CD4-positive, alpha-beta T cell (primary cell): ENCODE measurements at places on chromosomes 13 and 19.

GRCh38 chr19:18941628-18942354, 774 bp upstream of the HOMER3 start:
- no peak for DNase-seq

- DNase-seq = peak; percentile 74
Measured at GRCh38 chr19:2648528-2648937, 54.0 kb downstream of the GNG7 start.

- no peak for DNase-seq
Measured at GRCh38 chr19:58157045-58157728, 6.6 kb upstream of the ZNF329 start.

DNA sequence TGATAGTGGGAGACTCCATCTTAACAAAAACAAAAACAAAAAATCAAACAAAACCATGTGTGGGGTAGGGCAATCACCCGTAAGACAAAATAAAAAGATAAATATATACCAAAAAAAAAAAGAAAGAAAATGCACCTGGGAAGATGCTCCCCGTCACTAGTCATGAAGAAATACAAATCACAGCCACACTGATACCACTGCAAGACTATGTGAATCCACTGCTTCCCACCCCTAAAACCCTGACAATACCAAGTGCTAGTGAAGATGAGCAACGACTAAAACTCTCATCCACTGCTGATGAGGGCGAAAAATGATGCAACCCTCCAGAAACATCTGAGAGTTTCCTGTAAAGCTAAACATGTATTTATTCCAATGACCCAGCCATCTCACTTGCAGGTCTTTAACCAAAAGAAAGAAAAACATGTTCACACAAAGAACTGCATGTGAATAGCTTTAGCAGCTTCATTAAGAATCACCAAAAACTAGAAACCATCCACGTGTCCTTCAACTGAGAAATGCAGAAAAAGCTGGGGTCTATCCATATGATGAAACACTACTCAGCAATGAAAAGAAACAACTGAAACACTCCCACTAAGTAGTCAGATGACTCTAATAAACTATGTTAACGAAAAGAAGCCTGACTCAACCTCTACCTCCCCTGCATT, 31.7 kb downstream of the BRD4 start:
- DNase-seq = no peak

- DNase-seq = no peak
Measured at GRCh38 chr13:80527400-80527799, 186.5 kb upstream of the SPRY2 start.

DNA sequence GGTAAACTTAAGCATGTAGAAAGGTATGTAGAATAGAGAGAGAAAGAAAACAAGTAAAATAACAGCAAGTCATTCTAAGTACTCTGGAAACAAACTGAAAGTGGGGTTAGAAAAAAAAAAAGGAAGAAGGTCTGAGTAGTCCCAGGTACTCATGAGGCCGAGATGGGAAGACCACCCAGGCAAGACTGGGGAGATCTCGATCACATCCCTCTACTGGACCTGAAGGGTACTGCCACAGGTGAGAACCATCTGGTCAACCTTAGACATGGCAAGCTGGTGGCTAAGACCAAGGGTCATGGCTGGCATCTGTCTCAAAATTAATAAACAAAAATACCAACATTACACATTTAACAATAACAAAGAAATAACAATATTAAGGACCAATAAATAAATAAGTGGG, 36.3 kb upstream of the ZNF724 start:
- DNase-seq = no peak

- no peak for DNase-seq
Measured at GRCh38 chr13:86974995-86975328, 696.2 kb upstream of the SLITRK5 start.

GRCh38 chr13:48955536-48955935, 20.2 kb upstream of the FNDC3A start:
- no peak for DNase-seq

GRCh38 chr13:112962396-112962795, 6.6 kb upstream of the MCF2L start:
- DNase-seq = no peak

DNA sequence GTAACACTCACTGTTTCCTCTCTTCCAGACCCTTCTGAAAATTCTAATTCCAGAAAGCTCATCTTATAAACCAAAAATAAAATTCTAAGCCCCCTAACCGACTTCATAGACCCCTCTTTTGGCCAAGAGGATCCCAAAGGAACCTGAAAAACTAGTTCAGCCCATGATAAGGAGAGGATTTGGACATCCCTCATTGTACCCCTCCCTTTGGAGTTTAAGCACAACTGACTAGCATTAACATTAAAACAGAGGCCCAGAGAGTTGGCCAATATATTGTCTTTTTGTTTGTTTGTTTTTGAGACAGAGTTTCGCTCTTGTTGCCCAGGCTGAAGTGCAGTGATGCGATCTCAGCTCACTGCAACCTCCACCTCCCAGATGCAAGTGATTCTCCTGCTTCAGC, 34.2 kb upstream of the MUC16 start:
- no peak for DNase-seq

DNA sequence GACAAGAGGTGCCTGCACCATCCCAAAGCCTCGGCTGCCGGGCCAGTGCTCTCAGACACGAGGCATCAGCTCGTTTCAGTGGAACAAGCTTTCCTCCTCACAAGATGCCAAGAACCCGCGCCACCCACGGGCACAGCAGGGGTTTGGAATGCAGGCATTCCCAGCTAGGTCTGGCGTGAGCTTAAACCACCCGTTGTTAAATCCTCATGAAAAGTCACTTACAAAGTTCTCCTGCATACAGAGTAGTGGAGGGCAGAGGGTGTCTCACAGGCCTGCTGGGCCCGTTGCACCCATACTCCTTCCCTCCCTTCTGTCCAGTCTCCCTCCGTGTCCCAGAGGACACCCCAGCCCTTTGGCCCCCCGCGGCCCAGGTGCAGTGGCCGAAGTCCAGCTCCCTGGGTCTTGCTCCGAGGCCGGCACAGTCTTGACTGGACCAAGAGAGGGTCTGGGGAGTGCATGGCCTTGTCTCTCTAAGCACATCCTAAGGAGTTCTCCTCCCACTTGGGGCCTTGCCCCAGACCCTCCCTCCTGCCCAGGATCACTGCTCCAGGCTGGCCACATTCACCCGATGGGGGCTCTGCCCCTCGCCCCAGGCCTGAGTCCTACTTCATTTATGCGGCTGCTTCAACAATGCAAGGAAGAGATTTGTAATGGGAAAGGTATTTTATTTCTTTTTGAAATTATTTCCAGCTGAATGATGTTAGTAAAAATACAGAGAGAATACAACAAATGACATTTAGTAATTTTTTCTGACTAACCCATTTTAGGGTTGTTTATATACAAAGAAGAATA, 35.2 kb upstream of the GRTP1 start:
- no peak for DNase-seq

- DNase-seq = no peak
Measured at GRCh38 chr13:60210510-60211330, 47.0 kb upstream of the DIAPH3 start.

DNA sequence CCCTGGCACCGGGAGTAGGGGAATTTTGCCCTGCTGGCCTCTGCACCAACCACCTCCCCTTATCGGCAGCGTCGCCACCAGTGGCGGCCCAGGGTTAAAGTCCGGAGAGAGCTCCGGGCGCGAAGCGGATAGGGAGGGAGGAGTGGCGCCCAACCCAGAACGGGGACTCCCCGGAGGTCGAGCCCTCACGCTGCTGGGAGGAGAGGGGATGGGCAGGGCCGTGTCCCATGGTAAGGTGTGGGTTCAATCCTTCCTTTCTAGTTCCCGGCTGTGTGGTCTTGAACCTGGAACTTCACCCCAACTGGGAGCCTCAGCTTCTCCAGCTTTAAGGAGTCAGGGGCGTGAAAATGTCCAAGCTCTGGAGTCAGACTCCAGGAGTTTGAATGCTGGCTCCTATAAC, 23.3 kb upstream of the BCL3 start:
- DNase-seq = peak; percentile 29

GRCh38 chr13:30410705-30411125, 11.6 kb upstream of the UBE2L5 start:
- no peak for DNase-seq

DNA sequence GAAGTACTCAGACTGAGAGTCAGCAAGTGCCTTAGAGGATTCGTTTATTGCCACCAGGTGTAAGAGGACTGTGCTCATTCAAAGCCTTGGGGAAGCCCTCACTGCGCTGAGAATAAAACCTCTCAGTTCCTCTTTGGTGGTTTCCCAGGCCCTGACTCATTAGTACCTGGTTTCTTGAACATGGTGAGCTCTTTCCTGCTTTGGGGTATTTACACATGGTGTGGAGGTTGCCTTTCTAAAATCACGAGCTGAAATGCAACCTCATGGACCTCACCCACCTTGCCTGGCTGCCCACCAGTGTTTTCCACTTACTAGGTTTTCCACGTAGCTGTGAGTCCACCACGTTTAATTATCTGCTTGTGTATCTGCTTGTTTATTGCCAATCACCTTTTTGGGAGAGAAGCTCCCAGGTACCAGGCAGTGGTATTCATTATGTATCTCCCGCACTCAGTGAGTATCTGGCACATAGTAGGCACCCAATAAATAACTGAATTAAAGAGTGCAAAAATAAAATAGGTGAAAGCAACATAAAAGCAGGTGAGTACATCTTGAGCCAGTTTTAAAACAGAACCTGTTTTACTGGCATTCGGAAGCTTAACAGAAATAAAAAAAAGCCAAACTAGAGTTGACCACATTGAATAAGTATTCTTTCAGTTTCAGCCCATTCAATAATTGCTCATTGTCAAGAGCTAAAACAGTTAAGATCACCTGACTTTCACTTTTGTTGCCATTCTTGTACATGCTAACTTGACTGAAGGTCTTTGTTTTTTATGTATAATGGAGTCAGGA, 533.0 kb downstream of the MYO16 start:
- DNase-seq = peak; percentile 57

- DNase-seq = no peak
Measured at GRCh38 chr13:38462605-38463004, 113.0 kb downstream of the UFM1 start.

DNA sequence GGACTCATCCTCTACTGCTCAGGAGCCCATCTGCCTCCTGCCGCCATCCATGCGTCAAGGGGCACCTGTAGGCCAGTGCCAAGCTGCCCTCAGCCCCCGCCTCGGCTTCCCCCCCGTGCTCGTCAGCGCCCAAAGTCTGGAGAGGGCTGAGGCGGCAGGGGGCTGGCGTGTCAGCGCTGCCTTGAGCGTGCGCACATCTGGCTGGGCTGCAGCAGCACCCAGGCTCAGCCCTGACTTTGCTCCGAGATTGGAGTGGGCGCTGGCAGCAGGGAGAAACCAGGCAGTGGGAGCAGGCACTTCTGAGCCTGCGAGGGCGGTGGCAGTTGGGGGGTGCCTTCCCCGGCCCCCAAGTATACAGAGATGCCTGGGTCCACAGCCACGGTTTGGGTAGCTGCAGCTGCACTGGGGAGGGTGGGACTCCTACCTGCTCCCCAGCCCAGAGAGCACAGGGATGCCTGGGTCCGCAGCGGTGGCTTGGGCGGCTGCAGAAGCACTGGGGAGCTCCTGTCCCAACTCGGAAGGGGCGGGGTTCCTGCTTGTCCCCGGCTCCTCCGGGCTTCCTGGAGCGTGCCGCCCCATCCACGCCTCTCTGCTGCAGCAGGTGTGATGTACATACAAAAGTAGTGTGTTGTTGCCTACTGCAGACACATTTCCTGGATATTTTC, 44.8 kb upstream of the LPAR6 start:
- DNase-seq = no peak

GRCh38 chr13:75798353-75799255, 162.5 kb downstream of the LMO7 start:
- DNase-seq = no peak

GRCh38 chr19:14556662-14557188, 15.1 kb downstream of the NDUFB7 start:
- DNase-seq = peak; percentile 52

- no peak for DNase-seq
Measured at GRCh38 chr13:49651570-49652354, 23.5 kb downstream of the ARL11 start.

- DNase-seq = peak; percentile 86
Measured at GRCh38 chr19:45038931-45039893, at the start of gene CLASRP. Gene CLASRP (plus strand): TSS chr19:45039045. CDS start chr19:45040213, 1,168 bp downstream.

DNA sequence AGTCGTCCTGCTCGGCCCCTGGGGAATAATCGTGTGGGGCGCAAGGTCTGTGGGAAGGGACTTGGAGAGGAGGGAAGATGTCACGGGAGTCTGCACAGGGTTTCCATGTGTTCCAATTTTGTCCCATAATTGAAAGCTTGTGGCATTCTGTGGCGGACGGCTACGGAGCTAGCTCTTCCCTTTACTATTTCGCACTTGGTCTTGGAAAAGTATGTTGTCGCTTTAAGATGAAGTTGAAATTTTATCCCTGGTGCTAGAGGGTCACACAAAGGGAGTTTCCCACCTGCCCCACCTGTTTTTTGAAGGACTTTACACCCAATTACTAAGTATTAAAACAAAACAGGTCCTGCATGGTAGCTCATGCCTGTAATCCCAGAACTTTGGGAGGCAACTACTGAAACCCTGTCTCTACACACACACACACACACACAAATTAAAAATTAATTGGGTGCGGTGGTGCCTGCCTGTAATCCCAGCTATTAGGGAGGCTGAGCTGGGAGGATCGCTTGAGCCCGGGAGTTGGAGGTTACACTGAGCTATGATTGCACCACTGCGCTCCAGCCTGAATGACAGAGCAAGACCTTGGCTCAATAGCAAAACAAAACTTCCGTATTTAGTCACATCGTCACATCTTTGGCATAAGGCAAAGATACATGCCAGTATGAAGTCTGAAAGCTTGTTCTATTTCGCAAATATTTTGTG, 967 bp upstream of the TPT1 start:
- DNase-seq = peak; percentile 29

- DNase-seq = peak; percentile 60
Measured at GRCh38 chr19:12668932-12669269, 2.3 kb downstream of the WDR83 start.

GRCh38 chr13:24709186-24709913, 29.1 kb downstream of the ATP12A start:
- DNase-seq = peak; percentile 41

- no peak for DNase-seq
Measured at GRCh38 chr13:34070006-34070405, 252.1 kb downstream of the RFC3 start.

GRCh38 chr19:703651-704446, 4.9 kb upstream of the PALM start:
- peak; percentile 36 for DNase-seq

DNA sequence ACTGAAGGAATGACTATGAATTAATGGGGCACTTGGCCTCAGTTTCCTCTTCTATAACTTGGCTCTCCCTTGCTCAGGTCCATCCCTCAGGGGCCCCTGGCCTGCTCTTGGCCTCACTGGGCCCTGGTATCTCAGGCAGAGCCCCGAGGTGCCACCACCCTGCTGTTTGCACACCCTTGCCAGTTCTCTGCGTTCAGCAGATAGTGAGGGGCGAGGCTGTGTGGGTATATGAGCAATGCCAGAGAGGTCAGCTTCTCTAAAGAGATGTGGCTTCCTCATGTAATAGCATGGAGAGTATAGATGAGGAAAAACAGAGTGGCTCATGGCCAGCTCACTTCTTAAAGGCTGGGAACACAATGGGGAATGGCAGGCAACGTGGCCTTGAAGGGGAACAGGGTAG, 76.1 kb downstream of the CYSLTR2 start:
- no peak for DNase-seq
